NCI-H2081 (cell line): ENCODE measurements at places on chromosomes 5 and 9.
A peak's percentile ranks its signal among the peaks of the same experiment; 100 is the strongest.

DNA sequence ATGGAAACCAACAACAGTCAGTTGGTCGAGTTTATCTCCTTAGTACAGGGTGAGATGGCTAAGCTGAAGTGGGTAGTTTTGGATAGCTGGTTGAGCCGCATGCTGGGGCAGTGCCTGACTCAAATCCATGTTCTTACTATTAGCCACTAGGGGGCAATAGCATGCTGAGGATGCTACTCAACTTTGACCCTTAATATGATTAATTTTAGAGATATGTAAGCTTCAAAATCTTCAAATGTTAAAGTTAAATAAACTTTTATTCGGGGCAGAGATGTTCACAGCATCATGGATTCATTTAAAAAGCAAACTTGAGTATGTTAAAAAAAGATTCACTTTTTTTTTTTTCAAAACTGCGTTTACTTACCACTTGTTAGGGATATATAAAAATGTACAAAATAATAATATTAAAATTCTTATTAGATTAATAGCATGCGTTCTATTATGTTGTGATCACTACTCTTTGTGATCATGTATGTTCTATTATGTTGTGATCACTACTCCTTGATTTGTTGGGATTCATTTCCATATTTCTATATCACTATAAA is 57.0 kb downstream of the C9orf153 start:
- peak; percentile 35 for DNase-seq

- DNase-seq = no peak
These were observed 1.2 kb downstream of the TTC33 start for GRCh38 chr5:40754381-40755092.

DNA sequence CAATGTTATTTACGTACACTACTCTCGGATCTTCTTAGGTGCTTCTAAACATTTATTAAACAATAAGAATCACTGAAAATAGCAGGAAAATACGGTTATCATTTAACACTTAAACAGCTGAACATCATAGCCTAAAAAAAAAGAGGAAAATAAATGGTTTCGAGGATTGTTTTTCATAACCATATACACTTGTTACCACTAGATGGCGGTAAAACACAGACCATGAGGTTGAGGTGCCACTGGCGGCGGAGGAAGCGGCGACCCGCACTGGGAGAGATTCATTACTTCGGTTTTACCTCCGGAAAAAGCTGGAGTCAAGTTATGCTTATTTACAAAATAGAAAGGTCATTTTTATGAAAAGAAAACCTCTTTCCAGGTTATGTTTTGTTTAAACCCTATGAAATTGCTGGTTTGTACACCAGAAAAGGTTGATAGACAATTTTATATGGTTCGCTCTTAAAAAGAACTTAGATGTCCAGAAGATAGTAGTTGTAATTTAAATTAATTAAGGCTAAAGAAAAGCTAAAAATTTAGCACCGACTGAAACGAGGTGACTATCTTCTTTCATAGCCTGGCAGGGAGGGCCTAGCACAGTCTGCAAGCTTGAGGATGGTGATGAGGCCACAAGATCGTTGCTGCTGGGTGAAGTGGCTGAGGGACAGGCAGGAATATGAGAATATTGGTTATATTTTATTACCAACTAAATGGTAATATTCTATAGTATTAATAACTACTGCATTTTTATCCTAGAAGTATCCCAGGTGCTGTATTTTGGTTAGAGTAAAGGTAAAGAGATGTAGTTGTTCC is 605.7 kb downstream of the RAB3C start:
- DNase-seq = peak; percentile 70

DNA sequence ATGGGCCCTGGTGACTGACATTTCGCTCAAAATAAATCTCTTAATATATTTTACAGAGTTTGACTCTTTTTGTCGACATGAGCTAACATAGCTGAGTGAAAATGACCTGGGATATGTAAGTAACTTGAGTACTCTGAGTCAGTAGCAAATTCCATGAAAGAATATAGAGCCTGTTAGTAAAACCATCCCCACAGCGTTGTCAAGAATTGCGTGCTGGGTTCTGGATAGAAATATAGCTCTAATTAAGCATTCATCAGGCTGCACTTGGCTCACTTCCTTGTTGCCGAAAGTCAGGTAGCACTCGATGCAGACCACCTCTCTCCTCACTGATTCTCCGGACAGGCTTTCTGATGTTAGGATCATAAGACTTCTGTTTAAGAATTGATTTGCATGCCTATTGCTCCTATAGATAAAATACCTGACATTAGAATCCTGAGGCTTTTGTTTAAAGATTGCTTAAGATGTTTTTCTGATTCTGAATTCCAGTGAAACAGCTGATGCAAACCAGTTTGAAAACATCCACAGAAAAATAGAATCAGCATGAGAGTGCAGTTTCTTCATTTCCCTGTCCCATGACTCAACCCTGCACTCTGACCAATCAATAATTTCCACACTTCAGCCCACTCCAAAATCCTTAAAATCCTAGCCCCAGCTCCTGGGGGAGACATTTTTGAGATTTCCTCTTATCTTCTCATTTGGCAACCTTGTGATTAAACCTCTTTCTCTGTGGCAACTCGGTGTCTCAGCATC is 310.6 kb downstream of the DIRAS2 start:
- no peak for DNase-seq

GRCh38 chr9:72909428-72909827 is 43.4 kb downstream of the ALDH1A1 start:
- no peak for DNase-seq

DNA sequence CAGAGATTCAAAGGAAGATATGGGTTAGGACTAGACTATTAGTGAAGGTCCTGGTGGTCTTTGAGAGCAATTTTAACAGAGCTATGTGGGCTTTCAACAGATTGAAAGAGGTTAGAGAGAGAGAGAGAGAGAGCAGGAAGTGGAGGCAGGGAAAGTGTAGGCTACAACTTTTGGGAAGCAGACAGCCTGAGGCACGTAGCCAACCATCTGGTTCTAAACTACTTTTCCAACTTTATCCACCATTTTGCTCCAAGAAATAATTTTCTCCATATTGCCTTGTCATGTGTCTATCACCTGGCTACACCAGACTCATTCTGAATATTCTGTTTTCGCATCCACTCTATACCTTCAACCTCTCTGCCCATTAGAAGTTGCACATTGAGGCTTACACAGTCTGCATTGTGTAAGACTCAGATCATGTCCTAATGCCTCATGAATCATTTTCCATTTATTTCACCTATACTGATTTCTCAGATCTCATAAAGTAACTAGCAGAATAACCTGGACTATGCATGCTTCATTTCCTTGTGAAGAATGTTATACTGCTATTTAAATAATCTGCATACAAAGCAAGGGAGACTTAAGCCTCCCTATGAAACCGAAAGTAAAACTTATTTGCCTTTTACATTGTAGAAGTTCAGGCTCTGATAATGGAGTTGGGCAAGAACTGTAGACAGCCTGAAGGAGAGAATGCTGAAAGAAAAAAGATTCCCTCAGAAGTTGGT is 235.6 kb downstream of the ELAVL2 start:
- DNase-seq = no peak

DNA sequence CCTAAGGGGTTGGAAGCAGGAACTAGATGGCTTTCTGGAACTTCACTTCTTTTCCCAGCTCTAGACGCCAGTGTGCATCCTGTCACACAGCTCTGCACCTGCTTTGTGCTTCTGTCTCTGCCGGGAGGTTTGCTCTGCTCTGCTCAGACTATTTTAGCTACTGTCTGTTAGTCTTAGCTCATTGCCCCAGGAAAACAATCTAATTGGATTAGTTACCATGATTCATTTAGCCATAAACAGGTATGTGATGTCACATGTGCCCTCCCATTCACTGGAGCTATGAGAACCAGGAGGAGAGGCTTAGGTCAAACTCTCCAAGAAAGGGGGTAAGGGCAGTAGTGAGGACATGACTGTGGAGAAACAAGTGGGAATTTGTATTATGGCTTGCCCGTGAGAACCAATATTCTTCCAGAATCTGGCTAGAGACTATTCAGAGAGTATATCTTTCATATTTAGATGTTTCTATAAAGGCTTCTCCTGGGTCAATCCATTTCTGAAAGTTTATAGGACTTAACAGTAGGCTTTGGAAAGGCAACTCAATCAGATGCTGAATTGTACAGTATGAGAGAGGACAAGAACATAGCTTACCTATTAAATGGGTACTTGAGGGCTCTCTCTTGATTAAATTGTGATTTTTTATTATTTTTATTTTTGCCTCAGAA is 22.4 kb upstream of the NREP start:
- no peak for DNase-seq

DNA sequence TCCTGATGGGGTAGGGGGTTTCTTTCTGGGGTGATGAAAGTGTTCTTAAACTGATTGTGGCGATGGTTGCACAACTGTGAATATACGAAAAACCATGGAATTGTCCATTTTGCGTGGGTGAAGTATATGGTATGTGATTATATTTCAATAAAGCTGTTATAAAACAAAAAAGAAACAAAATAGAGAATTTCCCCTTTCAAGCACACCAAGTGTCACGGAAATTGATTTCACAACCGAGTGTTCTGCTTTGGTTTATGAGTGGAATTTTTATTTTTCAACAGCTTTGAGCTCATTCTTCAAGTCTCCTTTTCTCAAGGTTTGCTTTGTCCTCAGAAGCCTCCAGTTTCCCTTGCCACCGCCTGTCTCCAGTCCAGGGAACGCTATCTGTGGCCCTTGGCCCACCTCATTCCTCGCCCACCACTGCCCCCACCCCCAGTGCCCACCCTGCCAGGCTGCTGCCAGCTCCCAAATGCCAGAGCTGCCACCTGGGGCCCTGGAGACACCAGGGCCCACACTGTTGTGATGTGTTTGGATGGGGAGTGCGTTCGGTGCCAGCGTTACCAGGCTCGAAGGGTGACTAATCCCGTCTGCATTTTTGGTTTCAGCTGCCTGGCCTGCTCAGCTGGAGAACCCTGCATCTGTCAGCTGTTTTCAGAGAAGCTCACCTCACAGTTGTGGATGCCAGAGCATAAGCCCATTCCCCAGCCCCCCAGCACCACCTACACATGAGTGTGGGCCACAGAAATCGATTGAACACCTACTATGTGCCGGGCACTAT is 30.4 kb downstream of the DUSP1 start:
- DNase-seq = no peak

DNA sequence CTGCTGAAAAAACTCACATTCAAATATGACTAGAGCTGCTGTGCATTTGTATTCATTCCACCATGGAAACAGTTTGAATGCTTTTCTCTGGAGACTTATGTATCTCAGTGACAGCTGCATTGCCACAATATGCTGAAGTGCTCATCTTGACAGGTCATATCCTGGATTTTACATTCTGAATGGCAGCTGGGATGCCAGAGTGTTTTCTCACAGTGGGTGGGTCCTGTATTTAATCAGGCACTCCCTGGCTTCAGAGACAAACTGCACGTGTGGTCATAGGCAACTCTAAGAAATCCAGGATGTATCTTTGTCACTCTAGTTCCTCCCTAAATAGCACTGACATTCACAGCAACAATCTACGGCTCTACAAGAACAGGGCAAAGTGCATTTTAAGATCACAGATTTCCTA is 75.6 kb downstream of the ST8SIA4 start:
- DNase-seq = peak; percentile 44

- DNase-seq = no peak
These were observed 667.8 kb upstream of the RGMB start for GRCh38 chr5:98105681-98106080.

DNA sequence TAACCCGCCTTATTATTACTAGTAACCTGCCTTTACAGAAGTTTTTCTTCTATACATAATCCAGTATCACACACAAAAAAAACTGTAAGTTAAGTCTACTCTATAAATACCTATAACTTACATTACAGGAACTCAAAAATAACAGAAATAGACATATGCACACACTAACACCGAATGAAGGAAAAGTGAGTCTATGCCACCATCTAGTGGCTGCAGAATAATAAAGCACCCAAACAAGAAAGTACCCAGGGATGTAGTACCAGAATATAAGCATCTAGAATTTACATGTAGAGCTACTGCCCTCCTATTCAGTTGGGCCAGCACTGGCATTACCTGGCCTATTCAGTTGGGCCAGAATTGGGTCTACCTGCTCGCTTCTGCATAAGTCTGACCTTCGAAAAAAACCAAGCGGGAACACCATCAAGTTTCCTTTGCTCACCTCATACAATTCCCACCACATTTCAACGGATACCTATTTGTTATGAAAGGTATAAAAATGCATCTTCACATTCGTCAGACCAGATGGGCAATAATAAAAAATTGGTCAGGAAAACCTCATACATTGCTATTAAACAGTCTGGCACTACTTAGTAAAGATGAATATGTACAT is 4.0 kb upstream of the NIPSNAP3A start:
- peak; percentile 75 for DNase-seq

DNA sequence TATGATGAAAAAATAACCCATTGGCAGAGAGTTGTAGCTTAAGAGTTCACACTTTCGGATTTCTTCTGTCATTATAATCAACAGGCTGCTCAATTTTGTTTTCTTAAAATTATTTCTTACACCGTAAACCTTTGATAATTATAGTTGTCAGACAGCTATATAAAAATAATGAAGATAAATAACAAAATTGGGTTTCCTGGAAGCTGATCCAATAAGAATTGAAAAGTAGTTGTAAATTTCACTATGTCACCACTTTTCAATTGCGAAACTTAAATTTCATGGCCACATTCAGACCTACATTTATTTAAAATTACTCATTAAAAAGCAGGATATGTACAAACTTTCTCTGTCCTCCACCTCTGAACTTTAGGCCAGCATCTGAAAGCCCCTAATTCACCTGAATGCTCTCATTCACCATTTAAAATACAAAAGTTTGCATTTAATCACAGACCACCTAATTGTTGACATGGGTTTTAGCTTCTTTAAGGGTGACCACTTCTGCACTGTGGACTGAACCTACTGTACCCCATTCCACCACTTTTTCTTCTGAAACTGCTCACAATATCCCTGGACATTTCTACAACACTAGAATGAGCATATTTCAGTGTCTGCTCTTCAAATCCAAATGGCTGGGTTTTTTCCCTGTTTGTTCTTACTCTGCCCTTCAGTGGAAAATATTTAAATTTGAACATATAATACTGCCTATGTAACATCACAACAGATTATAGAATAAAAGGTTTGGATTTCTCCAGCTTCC is 680 bp downstream of the SELENOP start:
- DNase-seq = no peak

DNA sequence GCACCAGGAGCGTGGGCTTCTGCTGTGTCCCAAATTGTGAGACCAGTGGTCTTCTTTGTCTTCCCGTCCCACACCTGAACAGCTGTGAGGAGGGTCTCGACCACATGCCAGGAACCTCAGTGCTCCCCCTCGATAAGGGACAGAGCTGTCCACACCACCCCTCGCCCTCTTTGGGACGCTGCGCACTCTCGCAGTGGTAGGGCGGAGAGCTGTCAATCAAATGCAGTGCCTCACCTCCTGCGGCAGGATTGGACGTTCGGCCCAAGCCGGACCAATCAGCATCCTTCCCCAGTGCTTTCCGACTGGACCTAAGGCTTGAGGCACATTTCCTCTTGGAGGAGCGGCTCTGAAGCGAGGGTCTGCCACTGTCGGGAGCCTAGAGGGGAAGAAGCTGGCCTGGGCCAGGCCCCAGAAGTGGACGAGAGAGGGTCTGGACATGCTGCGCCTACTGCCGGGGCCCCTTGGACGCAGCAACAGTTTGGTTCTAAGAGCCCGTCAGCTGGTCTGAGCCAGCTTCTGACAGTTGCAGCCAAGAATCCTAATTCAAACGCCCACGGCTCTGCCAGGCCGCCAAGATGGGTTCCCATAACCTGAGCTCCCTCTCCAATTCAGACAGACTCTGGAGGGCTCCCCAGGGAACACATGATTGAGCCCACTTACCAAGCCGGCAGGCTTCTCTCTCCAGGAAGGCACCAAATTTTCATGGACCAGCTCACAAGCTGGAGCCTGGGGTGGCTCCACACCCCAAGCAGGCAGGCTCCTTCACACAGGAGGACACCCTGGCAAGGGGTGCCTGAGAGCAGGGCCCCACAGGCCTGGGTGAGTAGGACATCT is 28.1 kb upstream of the ADAMTS2 start:
- DNase-seq = no peak

GRCh38 chr9:90107040-90107725 is 502.4 kb downstream of the GADD45G start:
- DNase-seq = peak; percentile 55
